H9 (cell line): ENCODE measurements at places on chromosomes 7 and 10. TPM values are rescaled to one million over a fixed set of nuclear protein-coding genes. Genes with fewer than 3 reads are reported as not detected.

SEMA3A gene
- total RNA-seq, result 60.0 and 61.5 TPM in 2 replicates

CCDC172 gene
- total RNA-seq, result 1.3 and 1.8 TPM in 2 replicates

TRIM50 gene
- total RNA-seq, result not detected in 2 replicates

GRCh38 chr10:75399461-75400162 lies 2.0 kb downstream of the ZNF503 start:
- no peak overlapping the region for H3K27ac ChIP-seq
- peak; percentile 76 for DNase-seq
- H3K4me1 ChIP-seq, result no peaks in the 10 kb centered on the region; the same call in none of the 2 replicates
- H3K4me3 ChIP-seq, result peak overlapping the region; percentile 78; the same call in 2 of the 3 replicates
- peaks cover 71% of the 10 kb centered on the region for H3K27me3 ChIP-seq
- H3K36me3 ChIP-seq, result no peaks in the 10 kb centered on the region; the same call in 2 of the 3 replicates

DNA sequence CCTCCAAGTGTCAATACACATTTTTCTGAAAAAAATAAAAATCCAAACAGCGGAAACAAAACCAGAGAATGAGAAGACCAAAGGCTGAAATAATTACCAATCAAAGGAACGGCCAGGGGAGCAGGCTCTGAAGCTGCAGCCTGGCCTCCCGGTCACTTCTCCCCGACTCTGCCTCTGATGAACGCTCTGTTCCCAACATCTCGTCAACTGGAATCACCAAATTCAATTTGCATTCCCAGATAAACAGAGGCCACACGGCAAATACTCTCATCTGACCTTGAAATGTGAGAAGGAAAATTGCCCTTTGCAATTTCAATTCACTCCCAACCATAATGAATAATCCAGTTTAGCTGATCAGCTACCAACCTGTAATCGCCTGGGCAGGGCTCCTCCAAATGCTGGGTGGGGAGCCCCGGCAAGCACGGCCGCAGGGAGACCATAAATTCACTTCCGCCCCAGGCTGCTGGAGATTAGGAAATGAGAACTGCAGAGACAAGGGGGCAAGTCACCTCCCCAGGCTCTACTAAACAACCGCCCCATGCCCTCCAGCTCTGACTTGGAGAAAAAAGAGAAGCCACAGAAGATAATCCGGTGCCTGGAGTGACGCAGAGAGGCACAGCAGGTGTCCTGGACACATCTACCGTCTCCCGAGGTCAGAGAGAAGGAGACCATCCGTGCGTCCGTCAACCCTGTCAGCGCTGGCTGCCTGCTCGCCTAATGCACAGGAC lies 153.2 kb downstream of the MAD1L1 start:
- H3K27me3 ChIP-seq, result no peaks in the 10 kb centered on the region
- H3K4me1 ChIP-seq, result no peaks in the 10 kb centered on the region; the same call in 1 of the 2 replicates
- no peak overlapping the region for H3K27ac ChIP-seq
- H3K36me3 ChIP-seq, result peaks cover 1% of the 10 kb centered on the region; the same call in 1 of the 3 replicates
- H3K4me3 ChIP-seq, result no peak overlapping the region

CALML5 gene
- total RNA-seq, result not detected in 2 replicates

NPC1L1 gene
- 0.07 and 0.11 TPM in 2 replicates for total RNA-seq

CLEC2L gene
- 0.55 and 0.74 TPM in 2 replicates for total RNA-seq
